T-cell (primary cell): ENCODE measurements at places on chromosomes 7 and 10. TPM values are rescaled to one million over a fixed set of nuclear protein-coding genes. Genes with fewer than 3 reads are reported as not detected.
A peak's percentile ranks its signal among the peaks of the same experiment; 100 is the strongest.

DNA sequence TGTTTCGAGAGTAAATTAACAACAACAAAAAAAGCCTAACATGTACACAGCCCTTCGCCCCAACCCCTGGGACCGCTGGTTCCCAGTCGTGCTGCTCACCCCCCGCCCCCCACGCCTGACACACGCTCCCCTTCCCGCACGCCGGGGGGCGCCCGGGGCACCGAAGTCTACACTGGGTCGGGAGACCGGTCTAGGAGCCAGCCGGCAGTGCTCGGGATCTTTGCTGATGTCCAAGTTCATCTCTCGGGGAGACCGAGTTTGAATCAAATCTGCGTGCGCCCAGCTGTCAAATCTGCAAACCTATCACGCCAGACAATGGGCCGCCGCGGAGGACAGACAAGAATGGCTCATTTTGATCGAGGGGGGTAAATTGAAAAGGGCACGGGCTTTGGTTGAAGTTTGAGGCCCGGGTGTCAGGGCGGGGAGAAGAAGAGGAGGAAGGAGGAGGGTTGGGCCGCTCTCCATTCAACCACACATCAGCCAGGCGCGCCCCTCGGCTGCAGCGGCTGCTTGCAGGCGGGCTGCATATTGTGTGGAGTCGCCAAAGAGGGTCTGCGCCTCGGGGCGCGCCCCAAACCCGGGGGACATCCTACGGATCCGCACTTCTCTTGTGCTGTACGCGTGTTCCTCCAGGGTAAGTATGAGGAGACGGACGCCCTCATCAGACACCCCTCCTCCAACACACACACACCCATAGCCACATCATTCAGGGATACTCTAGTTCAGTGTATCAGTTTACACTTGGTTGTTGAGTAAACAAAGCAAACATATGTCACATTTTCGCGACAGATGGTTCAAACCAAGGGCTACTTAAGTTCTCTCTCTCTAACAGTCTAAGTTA, 1.3 kb upstream of the GFRA1 start:
- no peak for DNase-seq
- H3K27me3 ChIP-seq, result peaks cover 12% of the 10 kb centered on the region
- peaks cover 2% of the 10 kb centered on the region for H3K4me1 ChIP-seq
- H3K27ac ChIP-seq, result no peak overlapping the region
- H3K4me3 ChIP-seq, result no peak overlapping the region
- no peaks in the 10 kb centered on the region for H3K36me3 ChIP-seq

Gene ATRNL1
- not detected for total RNA-seq

GRCh38 chr7:67916571-67917436, 920.2 kb downstream of the TYW1 start:
- no peak overlapping the region for H3K4me3 ChIP-seq
- H3K4me1 ChIP-seq, result no peaks in the 10 kb centered on the region
- H3K27me3 ChIP-seq, result no peaks in the 10 kb centered on the region
- H3K36me3 ChIP-seq, result no peaks in the 10 kb centered on the region
- H3K27ac ChIP-seq, result no peak overlapping the region

Gene MYH16
- total RNA-seq, result not detected

Gene TRDMT1
- 20.5 TPM for total RNA-seq

GRCh38 chr7:100965723-100966541, 3.4 kb upstream of the MUC12 start:
- no peaks in the 10 kb centered on the region for H3K36me3 ChIP-seq
- peaks cover 81% of the 10 kb centered on the region for H3K27me3 ChIP-seq
- peak overlapping the region; percentile 60 for H3K4me3 ChIP-seq
- H3K27ac ChIP-seq, result no peak overlapping the region
- DNase-seq, result peak; percentile 73

Gene TAS2R3
- total RNA-seq, result 2.8 TPM

GRCh38 chr10:72310241-72310633, 36.5 kb downstream of the DDIT4 start:
- no peak overlapping the region for H3K4me3 ChIP-seq
- no peaks in the 10 kb centered on the region for H3K36me3 ChIP-seq
- no peaks in the 10 kb centered on the region for H3K27me3 ChIP-seq
- DNase-seq, result no peak

Gene C7orf25
- 5.2 TPM for total RNA-seq

GRCh38 chr7:65968256-65969185, 13.5 kb downstream of the GUSB start:
- DNase-seq, result no peak
- H3K27me3 ChIP-seq, result no peaks in the 10 kb centered on the region
- no peak overlapping the region for H3K4me3 ChIP-seq

- no peak overlapping the region for H3K4me3 ChIP-seq
- DNase-seq, result no peak
- H3K36me3 ChIP-seq, result no peaks in the 10 kb centered on the region
- no peaks in the 10 kb centered on the region for H3K4me1 ChIP-seq
- peaks cover 23% of the 10 kb centered on the region for H3K27me3 ChIP-seq
Measured at GRCh38 chr7:55588976-55589604, 16.8 kb upstream of the VOPP1 start.

Gene SLC26A5
- not detected for total RNA-seq

DNA sequence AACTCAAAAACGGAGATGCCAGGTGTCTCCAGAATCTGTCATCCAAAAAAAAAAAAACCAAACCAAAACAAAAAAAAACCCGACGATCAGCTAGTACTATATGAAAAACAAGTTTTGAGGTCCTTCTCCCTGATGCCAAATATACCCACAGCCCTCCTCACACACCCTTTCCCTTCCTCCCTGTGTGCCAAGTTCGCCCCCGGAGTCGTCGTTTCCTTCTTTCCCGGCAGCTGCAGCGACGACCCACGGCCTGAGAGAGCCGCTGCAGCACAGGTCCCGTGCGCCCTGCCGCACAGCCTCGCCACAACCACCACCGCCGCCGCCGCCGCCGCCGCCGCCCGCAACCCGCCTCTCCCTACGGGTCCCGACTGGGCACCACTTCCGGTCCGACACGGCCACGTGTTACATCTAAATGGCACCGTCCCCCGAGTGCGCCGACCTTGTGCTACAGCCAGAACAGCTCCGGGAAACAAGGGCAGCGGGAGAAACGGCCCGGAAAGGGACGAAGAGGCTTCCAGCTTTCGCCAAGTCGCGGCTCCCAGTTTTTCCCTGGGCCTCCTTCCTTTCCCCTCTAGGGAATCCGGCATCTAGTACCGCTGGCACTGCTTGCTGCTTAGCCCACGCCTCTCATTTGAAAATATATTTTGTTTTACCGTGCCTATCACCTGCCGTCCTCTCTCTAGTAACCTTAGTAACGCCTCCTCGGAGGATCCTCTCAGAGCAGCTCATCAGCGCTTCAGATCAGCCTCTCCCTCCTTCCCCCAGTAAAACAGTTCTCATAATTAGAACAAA, at the start of gene FRA10AC1:
Gene FRA10AC1, minus strand, starts transcription at position 383 of the 792 bp plus-strand sequence. CDS start 2,486 bp downstream, outside the sequence.
- H3K4me3 ChIP-seq, result peak within 1 kb of the TSS; percentile 98
- H3K27me3 ChIP-seq, result no peaks in the 10 kb centered on the region
- peak within 1 kb of the TSS; percentile 73 for H3K27ac ChIP-seq
- no peaks in the 10 kb centered on the region for H3K36me3 ChIP-seq

DNA sequence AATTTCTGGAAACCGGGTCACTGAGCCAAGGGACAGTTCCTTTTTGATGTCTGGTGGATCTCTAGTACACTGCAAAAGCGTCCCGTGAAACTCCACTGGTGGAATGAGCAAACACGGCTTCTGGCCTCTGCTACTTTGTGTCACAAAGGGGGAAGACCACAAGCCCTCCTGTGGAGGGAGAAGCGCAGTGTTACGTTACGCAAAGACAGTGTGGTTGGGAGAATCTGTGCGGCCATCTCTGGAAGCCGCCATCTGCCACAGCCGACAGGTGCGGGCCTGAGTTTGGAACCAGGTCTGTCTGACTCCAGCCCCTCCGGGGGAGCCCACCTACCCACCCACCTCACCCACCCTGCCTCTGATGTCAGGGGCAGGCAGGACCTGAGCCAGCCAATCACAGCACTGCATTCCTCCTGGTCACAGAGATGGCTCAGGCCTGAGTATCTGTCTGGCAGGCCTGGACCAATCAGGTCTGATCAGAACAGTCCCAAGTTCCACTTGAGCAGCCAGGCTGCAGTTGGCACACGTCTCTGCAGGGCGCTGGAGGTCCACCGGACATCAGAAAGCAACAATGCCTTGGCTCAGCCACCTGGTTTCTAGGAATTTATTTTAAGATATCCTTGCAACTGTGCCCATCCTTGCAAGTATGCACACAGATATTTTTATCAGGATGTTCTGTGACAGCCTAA, 3.0 kb upstream of the CYP2W1 start:
- DNase-seq, result no peak
- no peaks in the 10 kb centered on the region for H3K36me3 ChIP-seq
- H3K27me3 ChIP-seq, result no peaks in the 10 kb centered on the region
- H3K4me1 ChIP-seq, result peaks cover 6% of the 10 kb centered on the region

Gene HOXA4
- 0.36 TPM for total RNA-seq

- H3K36me3 ChIP-seq, result no peaks in the 10 kb centered on the region
- no peak overlapping the region for H3K4me3 ChIP-seq
- peaks cover 5% of the 10 kb centered on the region for H3K4me1 ChIP-seq
- H3K27me3 ChIP-seq, result no peaks in the 10 kb centered on the region
- DNase-seq, result no peak
Measured at GRCh38 chr10:116147147-116147905, 125.7 kb downstream of the GFRA1 start.

- DNase-seq, result no peak
- no peaks in the 10 kb centered on the region for H3K4me1 ChIP-seq
Measured at GRCh38 chr7:153023194-153023592, 263.6 kb downstream of the ACTR3B start.

DNA sequence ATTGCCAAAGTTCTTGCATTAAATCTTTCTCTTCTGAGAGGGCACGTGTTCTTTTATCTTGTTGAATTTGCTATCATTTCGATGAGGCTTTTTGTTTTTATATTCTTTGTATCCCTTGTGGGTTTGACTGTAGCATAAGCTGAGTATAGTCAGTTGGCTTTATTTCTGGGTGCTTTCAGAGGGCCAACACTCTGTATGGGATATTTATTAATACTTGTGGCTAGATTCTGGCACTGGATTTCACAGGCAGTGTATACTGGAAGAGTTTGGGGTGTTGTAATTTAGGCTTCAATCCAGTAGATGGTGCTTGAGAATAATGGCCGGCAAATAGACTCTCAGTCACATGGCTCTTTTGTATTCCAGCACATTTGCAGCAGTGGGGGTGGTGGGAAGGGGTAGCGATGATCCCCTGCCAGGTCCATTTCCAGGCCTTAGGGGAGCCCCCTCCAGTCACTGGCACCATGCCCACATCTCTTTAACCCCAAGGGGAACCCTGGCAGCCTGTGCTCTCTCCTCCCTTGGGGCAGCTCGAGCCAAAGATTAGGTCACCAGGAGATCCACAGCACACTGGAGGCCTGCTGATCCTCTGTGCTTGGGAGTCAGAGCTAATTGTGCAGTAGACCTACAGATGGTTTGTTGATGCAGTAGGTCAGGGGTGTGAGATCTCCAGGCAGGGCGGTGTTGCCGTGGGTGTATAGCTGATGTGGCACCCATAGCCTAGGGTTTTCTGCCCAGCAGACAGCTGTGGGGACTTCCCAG, 81.8 kb downstream of the PTPN20 start:
- no peak overlapping the region for H3K4me3 ChIP-seq
- peaks cover 4% of the 10 kb centered on the region for H3K27me3 ChIP-seq
- no peak for DNase-seq
- H3K36me3 ChIP-seq, result no peaks in the 10 kb centered on the region
- no peaks in the 10 kb centered on the region for H3K4me1 ChIP-seq

Gene TMEM243
- 108 TPM for total RNA-seq

Gene ACTL6B
- not detected for total RNA-seq

Gene C10orf105
- total RNA-seq, result 0.16 TPM
